ENCODE measurements at places on chromosomes 5 and 9. TPM values are rescaled to one million over a fixed set of nuclear protein-coding genes. Genes with fewer than 3 reads are reported as not detected.
A peak's percentile ranks its signal among the peaks of the same experiment; 100 is the strongest.

SURF2 gene
- total RNA-seq, result 19.8 TPM

GRM6 gene
- not detected for total RNA-seq

PCDHAC1 gene
- total RNA-seq, result not detected

PLCXD3 gene
- total RNA-seq, result not detected

MARCOL gene
- total RNA-seq, result not detected

SLC25A2 gene
- 0.91 TPM for total RNA-seq

ALG2 gene
- total RNA-seq, result 39.8 TPM

NIPAL4 gene
- total RNA-seq, result not detected

CCDC152 gene
- 6.9 TPM for total RNA-seq

GRCh38 chr9:18466101-18466500 is 7.9 kb upstream of the ADAMTSL1 start:
- no peak for DNase-seq

DNA sequence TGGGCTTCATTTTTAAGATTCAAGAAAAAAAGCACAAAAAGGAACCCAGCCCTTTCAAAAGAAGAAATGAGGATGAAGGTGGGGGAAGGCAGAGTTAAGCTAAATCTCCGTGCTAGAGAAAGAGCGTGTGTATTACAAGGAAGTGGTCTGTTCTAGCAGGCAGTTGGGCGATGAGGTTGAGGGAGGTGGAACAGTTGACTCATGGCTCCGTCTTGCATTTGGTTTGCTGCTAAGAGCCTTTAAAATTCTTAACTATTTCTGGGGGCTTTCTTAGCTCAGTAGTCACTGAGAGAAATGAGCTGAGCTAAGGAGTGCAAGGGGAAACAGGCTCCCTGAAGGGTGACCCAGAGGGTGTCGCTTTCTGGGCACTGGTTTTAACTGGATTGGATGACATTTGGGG is 117.4 kb downstream of the GCNT1 start:
- DNase-seq, result peak; percentile 9

DNA sequence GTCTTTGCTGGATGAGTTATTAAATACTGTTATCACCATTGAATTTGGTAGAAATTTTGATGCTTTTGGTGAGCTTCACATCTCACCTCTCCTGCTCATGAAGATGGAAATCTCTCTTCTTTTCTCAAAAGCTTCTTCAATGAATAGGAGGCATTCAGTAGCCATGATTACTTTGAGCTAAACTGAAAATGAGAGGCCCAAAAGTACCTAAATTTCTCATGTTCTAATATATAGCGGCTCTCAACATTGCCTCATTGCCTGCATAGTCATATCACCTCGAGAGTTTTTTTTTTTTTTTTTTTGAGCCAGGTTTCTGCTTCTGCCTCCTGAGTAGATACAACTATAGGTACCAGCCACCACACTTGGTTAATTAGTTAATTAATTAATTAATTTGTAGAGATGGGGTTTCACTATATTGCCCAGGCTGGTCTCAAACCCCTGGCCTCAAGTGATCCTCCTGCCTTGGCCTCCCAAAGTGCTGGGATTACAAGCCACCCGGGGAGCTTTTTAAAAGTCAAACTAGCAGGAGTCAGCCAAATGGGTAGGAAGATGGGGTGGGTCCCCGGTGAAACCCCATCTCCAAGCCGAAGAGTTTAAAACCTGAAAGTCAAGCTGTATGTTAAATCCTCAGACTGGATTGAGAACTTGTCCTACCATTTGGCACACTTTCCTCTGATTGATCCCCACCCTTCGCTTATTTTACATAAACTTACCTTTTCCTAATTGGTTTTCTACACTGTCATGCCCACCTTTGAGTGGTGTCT is 169.0 kb downstream of the DOCK2 start:
- DNase-seq, result no peak

DNA sequence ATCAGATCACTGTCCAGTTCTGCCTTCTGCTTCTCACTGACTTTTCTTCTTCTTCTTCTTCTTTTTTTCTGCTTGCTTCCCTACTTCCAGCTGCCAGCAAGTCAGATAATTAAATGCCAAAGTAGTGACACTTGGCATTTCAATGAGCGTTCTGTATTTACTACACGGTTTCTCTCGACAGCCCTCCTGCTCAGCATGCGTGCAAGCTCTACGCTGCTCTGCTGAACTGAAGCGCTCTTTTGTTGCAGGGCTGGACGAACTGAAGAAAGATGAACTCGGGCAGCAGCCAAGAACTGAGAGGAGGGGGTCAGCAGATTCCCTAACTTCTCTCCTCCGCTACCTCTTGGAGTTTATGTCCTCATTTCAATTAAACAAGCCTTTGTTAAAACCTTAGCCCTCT is 319.1 kb downstream of the GLIS3 start:
- no peak for DNase-seq

GRCh38 chr5:172266071-172266675 is 17.4 kb downstream of the UBTD2 start:
- no peak for DNase-seq

GRCh38 chr9:107137495-107138202 is 145.4 kb upstream of the RAD23B start:
- no peak for DNase-seq

GRCh38 chr5:177509991-177510566 is 453 bp upstream of the DOK3 start:
- no peak for DNase-seq

GRCh38 chr5:80268916-80269315 is 13.1 kb upstream of the SERINC5 start:
- DNase-seq, result no peak

GRCh38 chr9:113876151-113876992 is at the start of gene ZNF618:
ZNF618 (plus strand) TSS chr9:113876309; CDS start chr9:113876381, 72 bp downstream.
- DNase-seq, result peak; percentile 12

DNA sequence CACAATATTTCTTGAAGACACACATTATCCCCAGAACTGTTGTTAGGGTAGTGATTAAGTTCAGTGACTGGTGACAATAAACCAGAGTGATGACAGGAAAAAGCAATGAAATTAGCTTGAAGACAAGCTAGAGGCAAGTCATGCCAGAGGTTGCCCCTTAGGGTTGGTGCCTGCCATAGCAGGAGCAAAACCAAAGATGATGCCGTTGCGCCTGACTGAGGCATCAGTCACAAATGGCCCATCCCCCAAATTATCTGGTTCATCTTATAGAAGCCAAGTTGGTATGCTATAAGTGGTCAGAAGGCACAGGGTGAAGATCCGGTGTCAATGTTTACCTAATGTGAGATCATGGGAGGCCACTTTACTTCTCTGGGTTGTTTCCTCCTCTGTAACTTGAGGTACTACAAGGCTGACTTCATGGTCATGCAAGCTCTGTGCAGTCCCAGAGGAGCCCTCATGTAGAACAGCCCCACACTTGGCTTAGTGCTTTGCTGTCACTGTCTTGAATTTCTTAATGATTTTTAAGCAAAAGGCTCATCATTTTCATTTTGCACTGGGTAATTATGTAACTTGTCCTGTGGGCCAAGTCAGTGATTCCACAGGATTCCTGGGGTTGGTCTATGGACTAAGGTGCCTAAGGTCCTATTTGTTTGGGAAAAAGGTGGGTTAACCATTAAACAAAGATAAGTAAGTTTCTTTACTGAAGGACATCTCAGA is 211.3 kb downstream of the MAN2A1 start:
- no peak for DNase-seq

GRCh38 chr9:82127465-82127864 is 138.9 kb downstream of the SPATA31D1 start:
- DNase-seq, result no peak

- no peak for DNase-seq
These were observed 1409.7 kb upstream of the CDH18 start for GRCh38 chr5:21397693-21398092.

GRCh38 chr5:146703899-146704298 is 174.7 kb downstream of the PPP2R2B start:
- no peak for DNase-seq

- no peak for DNase-seq
These were observed 2.8 kb upstream of the CDK7 start for GRCh38 chr5:69231851-69232250.

- DNase-seq, result no peak
These were observed 334.6 kb upstream of the MPDZ start for GRCh38 chr9:13614060-13614459.

- no peak for DNase-seq
These were observed 63.0 kb downstream of the TRIO start for GRCh38 chr5:14206028-14206725.

- no peak for DNase-seq
These were observed 141.7 kb upstream of the MARCHF11 start for GRCh38 chr5:16321284-16321683.

DNA sequence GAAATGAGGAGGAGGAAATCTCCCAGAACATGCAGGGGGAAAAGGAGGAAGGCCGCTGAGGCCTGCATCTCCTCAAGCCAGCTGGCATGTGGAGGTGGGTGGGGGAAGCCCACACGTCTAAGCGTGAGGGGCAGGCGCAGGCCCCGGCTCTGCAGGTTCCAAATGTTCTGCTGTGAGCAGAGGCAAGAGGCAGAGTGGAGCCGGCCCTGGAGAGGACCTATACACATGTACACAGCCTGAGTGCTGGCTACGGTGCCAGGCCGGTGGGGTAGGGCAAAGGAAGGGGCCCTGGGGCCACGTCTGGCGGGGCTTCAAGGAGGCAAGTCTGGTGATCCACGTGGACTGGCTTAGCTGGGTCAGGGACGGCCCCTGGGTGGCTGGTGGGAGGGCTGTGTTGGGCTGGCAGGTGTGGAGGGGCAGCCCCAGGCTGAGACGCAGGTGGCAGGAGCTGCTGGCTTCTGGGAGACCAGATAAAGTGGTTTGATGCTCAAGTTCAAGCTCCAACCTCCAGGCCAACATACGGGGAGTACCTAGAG is 26.4 kb downstream of the LPCAT1 start:
- no peak for DNase-seq

DNA sequence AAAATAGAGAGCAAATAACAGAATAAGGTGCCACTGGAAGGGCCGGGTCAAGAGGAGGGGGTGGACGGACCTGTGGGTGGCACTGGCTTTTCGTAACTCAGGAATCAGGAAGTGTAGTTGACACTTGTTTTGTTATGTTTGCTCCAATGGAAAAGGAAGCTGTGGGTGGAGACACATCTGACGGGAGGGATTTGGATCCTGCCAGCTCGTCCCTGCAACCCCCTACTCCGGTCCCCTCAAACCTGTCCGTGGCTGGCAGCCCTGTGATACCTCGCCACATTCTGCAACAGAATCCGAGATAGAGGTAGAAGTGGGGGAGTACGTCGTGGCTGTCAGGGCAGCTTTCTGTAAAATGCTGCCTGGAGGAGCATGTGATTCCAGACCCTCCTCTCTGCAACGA is 104.2 kb upstream of the IER5L start:
- DNase-seq, result no peak

DNA sequence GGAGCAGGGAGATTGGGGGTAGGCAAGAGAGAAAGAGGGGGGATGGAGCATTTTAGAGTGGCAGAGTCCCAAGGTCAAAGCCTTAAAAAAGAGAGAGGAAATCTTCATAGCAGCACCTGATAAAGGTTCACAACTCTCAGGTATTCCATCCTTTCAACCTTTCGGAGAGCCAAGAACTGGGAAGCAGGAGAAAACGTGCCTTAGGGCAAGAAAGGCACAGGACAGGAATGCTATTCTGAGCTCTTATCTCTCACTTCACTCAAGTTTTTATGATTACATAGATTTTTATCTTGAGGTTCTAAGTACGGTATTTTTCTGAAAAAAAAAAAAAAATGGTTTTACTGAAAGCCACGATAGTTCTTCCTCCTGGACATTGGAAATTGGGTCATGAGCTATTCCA is 34.5 kb upstream of the SMAD5 start:
- DNase-seq, result no peak

DNA sequence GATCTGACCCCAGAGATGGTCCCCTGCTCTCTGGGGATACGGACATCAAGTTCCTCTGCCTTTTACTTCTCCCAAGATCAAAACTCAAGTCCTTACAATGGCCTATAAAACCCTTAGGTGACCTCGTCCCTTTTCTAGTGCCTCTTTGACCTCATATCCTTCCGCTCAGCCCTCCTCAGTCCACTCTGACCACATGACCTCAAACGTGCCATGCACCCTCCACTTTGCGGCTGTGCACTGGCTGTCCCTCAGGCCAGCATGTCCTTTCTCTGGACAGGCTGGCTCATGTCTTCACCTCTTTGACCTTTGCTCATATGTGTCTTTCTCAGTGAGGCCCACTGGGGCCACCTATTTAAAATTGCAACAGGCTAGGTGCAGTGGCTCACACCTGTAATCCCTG is 14.7 kb downstream of the TRMO start:
- no peak for DNase-seq

DNA sequence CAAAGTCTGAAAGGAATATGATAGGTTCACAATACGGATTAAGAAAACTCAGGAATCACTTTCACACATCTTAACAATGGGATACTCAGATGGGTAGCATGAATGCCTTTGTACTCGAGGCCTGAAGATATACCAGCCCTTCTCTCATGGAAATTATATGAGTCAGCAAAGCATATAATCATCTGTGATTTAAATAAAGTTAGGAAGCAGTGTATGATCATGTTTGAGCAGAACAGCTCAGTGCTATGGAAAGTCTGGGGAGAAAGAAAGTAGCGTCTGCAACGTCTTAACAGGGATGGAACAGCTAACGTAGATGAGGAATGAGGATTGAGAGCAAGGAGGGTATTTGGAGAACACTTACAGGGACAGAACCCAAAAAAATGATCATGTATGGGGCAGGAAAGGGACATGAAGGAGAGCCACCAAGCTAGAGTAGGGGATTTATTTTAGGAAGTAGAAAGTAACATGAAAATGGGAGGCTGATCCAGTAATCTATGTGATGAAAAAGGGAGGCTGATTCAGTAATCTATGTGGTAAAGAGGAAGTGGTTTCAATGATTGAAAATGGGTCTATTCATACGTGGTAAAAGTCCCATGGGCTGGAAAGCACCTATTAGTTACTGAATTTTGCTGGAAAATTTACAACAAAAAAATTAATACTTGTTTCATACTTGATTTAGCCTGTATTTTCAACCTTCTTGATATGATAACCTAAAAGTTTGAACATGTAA is 85.9 kb downstream of the GNA14 start:
- DNase-seq, result no peak

- no peak for DNase-seq
These were observed 487.0 kb upstream of the TNC start for GRCh38 chr9:115604831-115605483.

GRCh38 chr5:153879596-153879995 is 159.1 kb downstream of the FAM114A2 start:
- no peak for DNase-seq

GRCh38 chr5:39148983-39149534 is 70.3 kb downstream of the FYB1 start:
- no peak for DNase-seq

- no peak for DNase-seq
These were observed 73.5 kb downstream of the SLF1 start for GRCh38 chr5:94691949-94692348.

- DNase-seq, result no peak
These were observed 47.1 kb downstream of the MAPKAP1 start for GRCh38 chr9:125659954-125660353.

DNA sequence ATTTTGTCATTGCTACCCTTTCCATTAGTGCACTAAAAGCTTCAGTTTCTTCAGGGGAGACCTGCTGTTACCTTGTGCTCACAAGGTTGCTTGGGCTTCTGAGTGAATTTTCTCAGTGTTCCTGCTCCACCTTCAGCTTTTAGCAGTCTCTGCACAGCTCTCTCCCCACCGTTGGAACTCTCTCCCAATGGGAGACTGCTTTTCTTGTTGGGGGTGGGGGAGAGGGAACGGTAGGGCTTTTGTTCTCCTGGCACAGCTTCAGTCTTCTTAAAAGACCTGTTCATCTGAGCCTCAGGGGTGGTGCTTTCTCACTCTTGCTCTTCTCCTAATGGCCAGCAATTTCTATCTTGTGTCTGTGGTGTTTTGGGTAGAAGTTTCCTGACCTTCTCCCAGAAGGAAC is 915.7 kb downstream of the EFNA5 start:
- DNase-seq, result no peak
